ENCODE measurements at places on chromosomes 7 and 10. TPM values are rescaled to one million over a fixed set of nuclear protein-coding genes. Genes with fewer than 3 reads are reported as not detected.

AFAP1L2 gene
- 43.0 TPM for polyA plus RNA-seq

DNAJC1 gene
- polyA plus RNA-seq: 32.2 TPM

RAB19 gene
- 2.1 TPM for polyA plus RNA-seq

SPAM1 gene
- polyA plus RNA-seq: not detected

TAS2R4 gene
- 0.73 TPM for polyA plus RNA-seq

PRKAR2B gene
- polyA plus RNA-seq: 37.7 TPM

PDK4 gene
- 28.6 TPM for polyA plus RNA-seq

ZNF273 gene
- 10.1 TPM for polyA plus RNA-seq

PIP gene
- polyA plus RNA-seq: not detected

CTTNBP2 gene
- 25.7 TPM for polyA plus RNA-seq

HOGA1 gene
- polyA plus RNA-seq: 63.1 TPM

DPP6 gene
- polyA plus RNA-seq: 51.3 TPM

NDUFB8 gene
- polyA plus RNA-seq: 203 TPM

SEMA4G gene
- polyA plus RNA-seq: 60.0 TPM

RAPGEF5 gene
- polyA plus RNA-seq: 36.8 TPM

PTF1A gene
- not detected for polyA plus RNA-seq

R3HCC1L gene
- polyA plus RNA-seq: 19.8 TPM

ASB4 gene
- 0.22 TPM for polyA plus RNA-seq

SDHAF3 gene
- polyA plus RNA-seq: 52.5 TPM

HOXA9 gene
- polyA plus RNA-seq: 118 TPM

FAM131B gene
- polyA plus RNA-seq: 2.4 TPM

ZNF800 gene
- 19.0 TPM for polyA plus RNA-seq

TAS2R16 gene
- not detected for polyA plus RNA-seq

CARD11 gene
- 2.3 TPM for polyA plus RNA-seq

TMEM196 gene
- not detected for polyA plus RNA-seq

LEP gene
- polyA plus RNA-seq: 0.35 TPM

TMED4 gene
- polyA plus RNA-seq: 171 TPM

GDF2 gene
- not detected for polyA plus RNA-seq

SPDYE11 gene
- polyA plus RNA-seq: 0.28 TPM

MYPN gene
- polyA plus RNA-seq: 0.10 TPM

PPP1R17 gene
- polyA plus RNA-seq: not detected

CPN1 gene
- polyA plus RNA-seq: 2.4 TPM

PAPSS2 gene
- polyA plus RNA-seq: 51.3 TPM

CELF2 gene
- 10.9 TPM for polyA plus RNA-seq

C10orf95 gene
- polyA plus RNA-seq: 2.4 TPM

TRA2A gene
- 123 TPM for polyA plus RNA-seq

FLNC gene
- polyA plus RNA-seq: 16.6 TPM

TRIM56 gene
- 23.1 TPM for polyA plus RNA-seq

SAP25 gene
- polyA plus RNA-seq: 11.0 TPM

RBP4 gene
- polyA plus RNA-seq: 0.28 TPM

PAX4 gene
- not detected for polyA plus RNA-seq

OR2A5 gene
- not detected for polyA plus RNA-seq

TCF7L2 gene
- polyA plus RNA-seq: 36.8 TPM

CYP26A1 gene
- polyA plus RNA-seq: not detected

GJD4 gene
- polyA plus RNA-seq: 0.17 TPM

ASB10 gene
- polyA plus RNA-seq: 0.12 TPM

GPR26 gene
- polyA plus RNA-seq: not detected

ERVW-1 gene
- 0.30 TPM for polyA plus RNA-seq

MCM10 gene
- polyA plus RNA-seq: 8.7 TPM

EEPD1 gene
- 7.5 TPM for polyA plus RNA-seq

TRIP6 gene
- polyA plus RNA-seq: 93.2 TPM

PLEKHS1 gene
- polyA plus RNA-seq: 0.13 TPM

SPDYE5 gene
- 0.88 TPM for polyA plus RNA-seq

TMEM225B gene
- 2.4 TPM for polyA plus RNA-seq

C10orf105 gene
- 0.14 TPM for polyA plus RNA-seq

GIMAP8 gene
- 8.2 TPM for polyA plus RNA-seq

SPDYE9 gene
- 1.2 TPM for polyA plus RNA-seq
